Liver (tissue), 10 donors: ENCODE measurements at places on chromosomes 3 and 15. TPM values are rescaled to one million over a fixed set of nuclear protein-coding genes. Genes with fewer than 3 reads are reported as not detected.

IL17RC gene
- 15.4 TPM for total RNA-seq

GRCh38 chr3:88132894-88133293, 16.9 kb upstream of the C3orf38 start:
- no peak overlapping the region for H3K4me3 ChIP-seq
- H3K36me3 ChIP-seq: peaks cover 21% of the 10 kb centered on the region
- no peak for DNase-seq
- H3K27ac ChIP-seq: no peak overlapping the region
- H3K4me1 ChIP-seq: no peaks in the 10 kb centered on the region
- no peaks in the 10 kb centered on the region for H3K27me3 ChIP-seq

DNA sequence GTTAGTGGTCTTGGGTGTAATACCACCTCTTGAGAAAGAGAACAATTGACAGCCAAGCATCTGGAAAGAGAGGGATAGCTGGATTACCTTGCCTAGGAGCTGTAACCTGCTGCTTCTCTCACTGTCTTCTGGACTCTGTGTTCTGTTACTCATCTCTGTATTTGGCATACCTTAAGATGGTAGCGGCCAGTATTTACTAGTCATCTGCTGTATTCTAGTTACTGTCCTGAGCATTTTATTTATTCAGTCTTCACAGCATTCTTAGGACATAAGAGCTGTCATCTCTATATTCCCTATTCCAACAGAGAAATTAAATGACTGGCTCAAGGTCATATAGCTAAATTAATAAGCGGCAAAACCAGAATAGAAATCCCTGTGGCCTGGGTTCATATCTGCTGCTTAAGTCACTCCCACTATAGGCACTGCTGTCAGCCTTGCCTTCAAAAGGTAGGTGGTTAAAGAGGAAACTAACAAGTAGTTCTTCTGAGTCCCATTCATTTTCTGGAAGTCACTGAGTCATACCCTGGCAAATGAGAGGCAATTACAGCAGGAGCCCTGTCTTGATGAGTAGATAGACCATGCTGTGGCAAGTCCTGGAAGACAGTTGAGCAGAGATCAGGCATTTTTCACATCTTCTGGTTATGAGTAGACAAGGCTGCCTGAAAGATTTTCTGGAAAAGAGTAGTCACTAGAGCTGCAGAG, 68.2 kb downstream of the RAB7A start:
- H3K4me1 ChIP-seq: peaks cover 2% of the 10 kb centered on the region
- peaks cover 22% of the 10 kb centered on the region for H3K36me3 ChIP-seq
- H3K27ac ChIP-seq: no peak overlapping the region
- no peaks in the 10 kb centered on the region for H3K27me3 ChIP-seq

GRCh38 chr3:55615039-55615693, 128.1 kb upstream of the WNT5A start:
- no peak for DNase-seq
- H3K4me3 ChIP-seq: no peak overlapping the region
- no peaks in the 10 kb centered on the region for H3K36me3 ChIP-seq

- H3K4me1 ChIP-seq: peaks cover 9% of the 10 kb centered on the region
- DNase-seq: no peak
- no peak overlapping the region for H3K27ac ChIP-seq
- H3K27me3 ChIP-seq: no peaks in the 10 kb centered on the region
- no peaks in the 10 kb centered on the region for H3K36me3 ChIP-seq
- no peak overlapping the region for H3K4me3 ChIP-seq
Measured at GRCh38 chr3:107436029-107436428, 58.8 kb downstream of the CCDC54 start.

- H3K36me3 ChIP-seq: no peaks in the 10 kb centered on the region
- H3K4me1 ChIP-seq: peaks cover 27% of the 10 kb centered on the region
- no peak overlapping the region for H3K4me3 ChIP-seq
- peak overlapping the region; percentile 71 for H3K27ac ChIP-seq
- no peak for DNase-seq
Measured at GRCh38 chr15:40054855-40055575, 16.0 kb upstream of the SRP14 start.

GRCh38 chr3:37395286-37395685, 220.9 kb upstream of the LRRFIP2 start:
- no peak overlapping the region for H3K27ac ChIP-seq
- DNase-seq: no peak
- H3K4me1 ChIP-seq: no peaks in the 10 kb centered on the region
- H3K4me3 ChIP-seq: no peak overlapping the region

- no peak overlapping the region for H3K4me3 ChIP-seq
- no peak for DNase-seq
- no peak overlapping the region for H3K27ac ChIP-seq
- no peaks in the 10 kb centered on the region for H3K4me1 ChIP-seq
- H3K36me3 ChIP-seq: no peaks in the 10 kb centered on the region
Measured at GRCh38 chr15:33846862-33847261, 121.4 kb upstream of the CHRM5 start.

DNA sequence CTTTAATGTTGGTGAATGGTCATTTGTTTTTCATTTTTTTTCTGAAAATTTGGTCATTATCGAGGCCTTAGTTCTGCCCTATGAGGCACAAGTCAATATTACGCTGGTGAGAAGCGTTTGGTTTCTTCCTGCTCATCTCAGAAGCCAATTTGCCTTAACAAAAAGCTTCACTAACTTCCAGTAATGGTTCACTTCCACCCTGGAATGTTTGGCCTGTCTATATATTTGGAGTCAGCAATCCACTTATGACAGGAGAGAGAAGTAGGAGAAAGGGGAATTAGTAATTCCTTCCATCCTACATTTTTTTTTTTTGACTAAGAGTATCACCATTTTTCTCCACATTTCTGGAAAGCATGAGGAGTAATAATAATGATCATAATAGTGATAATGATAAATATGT, 124.4 kb downstream of the DIPK2A start:
- no peaks in the 10 kb centered on the region for H3K4me1 ChIP-seq
- no peaks in the 10 kb centered on the region for H3K36me3 ChIP-seq
- H3K27ac ChIP-seq: no peak overlapping the region
- no peaks in the 10 kb centered on the region for H3K27me3 ChIP-seq

GRCh38 chr15:43903864-43904290, 77.1 kb downstream of the WDR76 start:
- no peak overlapping the region for H3K4me3 ChIP-seq
- no peak overlapping the region for H3K27ac ChIP-seq
- H3K27me3 ChIP-seq: no peaks in the 10 kb centered on the region
- peak; percentile 53 for DNase-seq
- H3K4me1 ChIP-seq: no peaks in the 10 kb centered on the region

GRCh38 chr3:19559724-19560442, 374.1 kb downstream of the EFHB start:
- H3K4me3 ChIP-seq: no peak overlapping the region
- H3K27ac ChIP-seq: no peak overlapping the region
- H3K27me3 ChIP-seq: no peaks in the 10 kb centered on the region
- no peak for DNase-seq
- H3K36me3 ChIP-seq: no peaks in the 10 kb centered on the region

DNA sequence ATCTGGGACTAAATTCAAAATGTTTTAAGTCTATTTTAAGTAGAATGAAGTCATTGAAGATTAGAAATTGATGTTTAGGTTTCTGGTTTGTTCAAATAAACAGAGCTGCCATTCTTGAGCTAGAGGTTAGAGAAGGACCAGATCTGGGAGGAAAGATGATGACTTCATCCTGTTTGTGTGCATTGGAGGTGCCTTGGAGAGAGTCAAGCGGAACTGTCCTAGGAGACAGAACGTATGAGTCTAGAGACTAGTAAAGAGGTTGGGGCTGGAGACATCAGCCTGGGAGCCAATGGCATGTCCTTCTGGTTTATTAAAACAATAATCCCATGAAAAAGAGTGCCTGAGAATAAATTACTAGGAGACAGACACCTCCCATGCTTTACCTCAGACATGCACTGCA, 303.4 kb downstream of the KBTBD8 start:
- H3K27ac ChIP-seq: no peak overlapping the region
- no peak for DNase-seq
- no peaks in the 10 kb centered on the region for H3K4me1 ChIP-seq

DNA sequence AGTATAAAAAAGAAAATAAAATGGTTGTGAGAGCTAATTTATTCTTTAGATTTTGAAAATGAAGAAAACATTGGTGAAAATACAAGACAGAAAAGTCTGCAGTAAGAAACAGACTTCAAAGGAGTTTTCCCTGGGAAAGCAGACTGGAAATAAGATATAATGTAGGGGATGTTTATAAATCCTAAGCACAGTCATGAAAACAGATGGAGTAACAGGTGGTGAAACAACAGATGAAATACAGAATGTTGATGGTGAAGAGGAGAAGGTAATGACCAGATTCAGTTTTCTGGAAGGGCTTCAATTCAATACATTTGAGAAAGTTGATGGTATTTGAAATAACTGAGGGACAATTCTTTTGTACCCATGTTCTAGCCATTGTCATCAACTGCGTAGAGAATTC, 353.9 kb downstream of the CHL1 start:
- DNase-seq: no peak
- no peaks in the 10 kb centered on the region for H3K36me3 ChIP-seq
- H3K4me3 ChIP-seq: no peak overlapping the region
- no peak overlapping the region for H3K27ac ChIP-seq
- no peaks in the 10 kb centered on the region for H3K4me1 ChIP-seq
- no peaks in the 10 kb centered on the region for H3K27me3 ChIP-seq

DNA sequence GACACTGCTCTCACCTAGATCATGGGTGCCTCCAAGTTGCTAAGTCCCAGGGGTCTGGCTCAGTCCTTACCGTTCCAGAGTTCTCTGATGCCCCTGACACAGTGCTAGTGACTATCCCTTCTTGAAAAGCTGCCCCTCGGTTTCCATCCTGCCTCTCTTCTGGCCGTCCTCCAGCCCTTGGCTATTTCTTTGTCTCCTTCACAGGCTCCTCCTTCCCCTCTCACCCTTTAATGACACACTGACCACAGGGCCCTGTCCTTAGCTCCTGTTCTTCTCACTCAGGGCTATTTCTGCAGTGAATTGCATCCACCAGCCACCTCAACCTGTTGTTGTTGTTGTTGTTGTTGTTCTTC, 31.1 kb downstream of the SLC28A1 start:
- H3K4me1 ChIP-seq: peaks cover 14% of the 10 kb centered on the region
- no peaks in the 10 kb centered on the region for H3K27me3 ChIP-seq
- DNase-seq: no peak

- no peak for DNase-seq
- H3K27me3 ChIP-seq: no peaks in the 10 kb centered on the region
- H3K27ac ChIP-seq: no peak overlapping the region
Measured at GRCh38 chr3:19734453-19734852, 199.6 kb downstream of the EFHB start.

DNA sequence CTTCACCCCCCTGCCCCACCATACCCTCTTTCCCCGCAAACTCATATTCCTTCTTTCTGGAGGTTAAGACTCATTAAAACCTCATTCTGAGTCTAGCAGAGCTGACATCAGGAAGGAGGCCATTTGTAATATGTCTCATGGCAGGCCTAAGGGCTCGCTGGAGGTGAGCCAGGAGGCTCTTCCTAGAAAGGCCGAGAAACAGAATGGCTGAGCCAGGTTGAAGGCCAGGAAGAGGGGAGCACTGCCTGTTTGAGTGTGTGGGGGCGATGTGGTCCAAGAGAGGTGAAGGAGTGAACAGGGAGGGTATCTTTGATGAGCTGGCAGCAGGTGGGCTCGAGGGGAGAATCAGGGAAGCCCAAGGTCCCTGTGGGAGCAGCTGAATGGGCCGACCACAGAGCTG, 317.3 kb downstream of the TLE3 start:
- no peaks in the 10 kb centered on the region for H3K4me1 ChIP-seq
- H3K36me3 ChIP-seq: no peaks in the 10 kb centered on the region
- H3K27ac ChIP-seq: no peak overlapping the region
- DNase-seq: no peak
- no peak overlapping the region for H3K4me3 ChIP-seq

GRCh38 chr3:51378726-51379125, 6.4 kb upstream of the MANF start:
- no peaks in the 10 kb centered on the region for H3K36me3 ChIP-seq
- no peak overlapping the region for H3K27ac ChIP-seq
- H3K4me1 ChIP-seq: peaks cover 10% of the 10 kb centered on the region
- no peak overlapping the region for H3K4me3 ChIP-seq
- no peaks in the 10 kb centered on the region for H3K27me3 ChIP-seq

DNA sequence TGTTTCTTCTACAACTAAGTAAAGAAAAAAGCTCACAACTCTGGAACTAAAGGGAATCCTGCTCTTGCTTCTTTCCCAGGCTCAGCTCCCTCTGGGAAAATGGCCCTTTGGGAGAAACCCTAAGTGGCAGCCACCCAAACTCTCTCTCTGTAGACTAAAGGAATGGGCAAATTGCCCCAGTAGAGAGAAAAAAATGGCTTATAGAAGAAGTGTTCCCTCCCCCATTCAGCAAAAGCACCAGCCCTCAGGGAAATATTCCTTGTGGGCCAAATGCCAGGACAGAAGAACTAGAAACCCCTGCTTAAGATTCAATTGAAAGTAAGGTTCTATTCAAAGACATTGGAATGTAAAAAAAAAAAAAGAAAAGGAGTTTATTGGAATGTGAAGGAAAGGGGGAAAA, 603.7 kb upstream of the ALCAM start:
- no peaks in the 10 kb centered on the region for H3K36me3 ChIP-seq
- no peak overlapping the region for H3K4me3 ChIP-seq
- H3K27ac ChIP-seq: no peak overlapping the region
- no peaks in the 10 kb centered on the region for H3K4me1 ChIP-seq

DNA sequence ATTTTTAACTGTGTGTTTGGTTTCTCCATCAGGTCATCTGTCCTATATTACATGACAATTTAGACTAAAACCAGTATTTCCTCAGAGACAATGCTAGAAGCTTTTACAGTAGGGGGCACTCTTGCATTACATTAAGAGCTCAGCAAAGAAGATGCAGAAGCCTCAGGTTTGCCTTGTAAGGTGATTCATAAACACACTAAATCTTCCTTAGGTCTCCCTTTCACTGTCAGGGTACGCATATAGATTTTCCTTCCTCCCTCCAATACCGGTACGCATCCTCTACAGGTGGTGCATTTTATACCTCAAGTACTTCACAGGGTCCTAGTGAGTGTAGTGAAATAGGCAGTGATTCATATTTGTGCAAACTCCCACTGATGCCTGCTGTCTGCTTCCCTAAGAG, 46.5 kb downstream of the CD86 start:
- H3K4me1 ChIP-seq: no peaks in the 10 kb centered on the region
- H3K36me3 ChIP-seq: no peaks in the 10 kb centered on the region
- no peaks in the 10 kb centered on the region for H3K27me3 ChIP-seq
- H3K27ac ChIP-seq: no peak overlapping the region
- DNase-seq: no peak

DNA sequence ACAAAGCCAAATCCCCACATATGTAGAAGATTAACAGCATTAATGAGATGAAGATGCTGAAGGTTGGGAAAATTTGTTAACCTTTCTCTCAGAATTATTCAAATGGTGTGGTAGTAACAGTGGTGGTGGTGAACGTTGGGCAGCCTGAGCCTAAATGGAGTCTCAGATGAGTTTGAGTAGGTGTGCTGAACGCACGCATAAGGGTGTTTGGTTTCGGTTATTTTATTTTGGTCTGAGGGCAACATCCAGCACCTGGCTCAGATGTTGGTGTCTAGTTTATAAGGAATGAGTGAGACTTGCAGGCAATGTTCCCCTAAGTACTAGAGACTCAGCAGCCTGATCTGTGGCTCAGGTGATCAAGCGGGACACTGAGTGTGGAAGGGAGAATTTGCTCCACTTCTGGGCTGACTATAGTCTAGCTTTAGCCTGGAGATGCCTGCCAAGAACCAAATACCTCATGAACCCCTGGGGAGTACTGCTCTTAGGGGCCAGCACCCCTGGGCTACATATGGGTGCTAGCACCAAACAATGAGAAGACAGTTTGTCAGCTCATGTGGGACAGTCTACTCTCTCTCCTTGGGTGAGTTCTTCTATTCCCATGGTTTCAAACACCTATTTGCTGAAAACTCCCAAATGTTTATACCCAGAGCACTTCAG, 39.5 kb upstream of the ATP2C1 start:
- no peaks in the 10 kb centered on the region for H3K36me3 ChIP-seq
- H3K27me3 ChIP-seq: no peaks in the 10 kb centered on the region
- H3K4me1 ChIP-seq: no peaks in the 10 kb centered on the region
- H3K4me3 ChIP-seq: no peak overlapping the region
